Activated T-cell treated with anti-CD3 and anti-CD28 coated beads, Interleukin-2, amount 50 U/mL, for 1 hour (primary cell): ENCODE measurements at places on chromosomes 4 and X.

DNA sequence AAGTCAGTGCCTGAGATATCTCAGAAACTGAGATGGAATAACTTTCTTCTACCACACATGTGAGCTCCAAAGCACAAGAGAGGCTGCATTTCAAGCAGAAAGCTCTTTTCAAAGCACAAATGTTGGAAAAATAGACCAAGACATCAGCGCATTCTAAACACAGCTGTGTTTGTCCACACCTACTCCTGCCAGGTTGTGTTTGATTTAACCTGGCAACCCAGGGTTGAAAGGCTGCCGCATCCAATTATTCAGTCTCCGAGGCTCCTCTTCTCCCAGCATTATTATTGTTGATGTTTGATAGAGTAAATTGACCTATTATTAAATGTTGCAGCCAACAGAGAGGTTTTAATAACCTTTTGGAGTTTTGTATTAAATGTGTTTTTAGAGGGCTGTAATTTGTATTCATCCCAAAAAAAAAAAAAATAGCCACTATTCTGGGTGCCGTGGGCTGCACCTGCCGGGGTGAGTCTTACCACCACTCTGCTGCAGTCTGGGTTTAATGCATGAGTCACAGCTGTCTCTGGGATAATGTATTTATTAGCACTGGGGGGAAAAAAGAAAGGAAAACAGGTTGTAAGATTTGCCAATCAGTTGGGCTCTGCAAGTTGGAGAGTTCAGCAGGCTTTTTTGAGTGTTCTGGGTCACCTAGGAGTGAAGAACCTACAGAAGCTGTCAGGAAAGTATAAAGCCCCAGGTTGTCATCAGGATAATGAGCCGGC is 105.2 kb upstream of the NOCT start:
- DNase-seq, result no peak

DNA sequence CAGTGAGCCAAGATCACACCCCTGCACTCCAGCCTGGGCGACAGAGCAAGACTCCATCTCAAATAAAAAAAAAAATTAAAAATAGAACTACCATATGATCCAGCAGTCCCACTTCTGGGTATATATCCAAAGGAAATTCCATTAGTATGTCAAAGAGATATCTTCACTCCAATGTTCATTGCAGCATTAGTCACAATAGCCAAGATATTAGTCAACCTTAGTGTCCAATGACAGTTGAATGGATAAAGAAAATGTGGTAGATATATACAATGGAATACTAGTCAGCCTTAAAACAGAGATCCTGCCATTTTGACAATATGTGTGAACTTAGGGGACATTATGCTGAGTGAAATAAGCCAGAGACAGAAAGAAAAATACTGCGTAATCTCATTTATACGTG is 49.4 kb downstream of the C4orf46 start:
- DNase-seq, result no peak

DNA sequence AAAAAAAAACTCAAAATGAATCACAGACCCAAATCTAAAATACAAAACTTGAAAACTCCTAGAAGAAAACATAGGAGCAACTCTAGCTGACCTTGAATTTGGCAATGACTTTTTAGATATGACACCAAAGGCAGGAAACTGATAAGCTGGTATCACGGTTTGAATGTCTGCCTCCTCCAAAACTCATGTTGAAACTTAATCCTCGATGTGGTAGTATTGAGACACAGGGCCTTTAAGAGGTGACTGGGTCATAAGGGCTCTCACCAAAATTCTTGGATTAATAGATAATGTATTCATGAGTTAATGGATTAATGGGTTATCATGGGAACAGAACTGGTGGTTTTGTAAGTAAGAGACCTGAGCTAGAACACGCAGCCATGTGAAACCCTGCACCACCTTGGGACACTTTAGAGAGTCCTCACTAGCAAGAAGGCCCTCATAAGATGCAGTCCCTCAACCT is 40.5 kb downstream of the FRYL start:
- DNase-seq, result no peak

DNA sequence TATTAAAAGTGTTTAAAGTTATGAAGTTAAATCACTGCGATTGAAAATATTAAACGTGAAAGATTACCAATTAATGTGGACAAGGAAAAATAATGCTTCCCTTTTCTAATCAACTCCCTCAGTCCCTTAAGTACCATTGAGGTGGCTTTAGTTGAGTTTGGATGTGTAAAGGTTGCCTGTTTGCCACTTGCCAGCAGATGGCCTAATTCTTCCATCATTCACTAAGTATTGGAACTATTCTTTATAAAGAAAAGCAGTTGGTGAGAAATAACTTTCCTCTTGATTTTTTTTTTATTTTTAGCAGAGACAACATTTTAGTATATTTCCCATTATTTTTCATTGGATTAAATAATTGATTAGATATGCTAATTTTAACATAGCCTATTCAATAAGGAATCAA is 295.9 kb upstream of the TACR3 start:
- DNase-seq, result no peak

- DNase-seq, result no peak
These were observed 46.8 kb downstream of the SLIT2 start for GRCh38 chr4:20298455-20298854.

DNA sequence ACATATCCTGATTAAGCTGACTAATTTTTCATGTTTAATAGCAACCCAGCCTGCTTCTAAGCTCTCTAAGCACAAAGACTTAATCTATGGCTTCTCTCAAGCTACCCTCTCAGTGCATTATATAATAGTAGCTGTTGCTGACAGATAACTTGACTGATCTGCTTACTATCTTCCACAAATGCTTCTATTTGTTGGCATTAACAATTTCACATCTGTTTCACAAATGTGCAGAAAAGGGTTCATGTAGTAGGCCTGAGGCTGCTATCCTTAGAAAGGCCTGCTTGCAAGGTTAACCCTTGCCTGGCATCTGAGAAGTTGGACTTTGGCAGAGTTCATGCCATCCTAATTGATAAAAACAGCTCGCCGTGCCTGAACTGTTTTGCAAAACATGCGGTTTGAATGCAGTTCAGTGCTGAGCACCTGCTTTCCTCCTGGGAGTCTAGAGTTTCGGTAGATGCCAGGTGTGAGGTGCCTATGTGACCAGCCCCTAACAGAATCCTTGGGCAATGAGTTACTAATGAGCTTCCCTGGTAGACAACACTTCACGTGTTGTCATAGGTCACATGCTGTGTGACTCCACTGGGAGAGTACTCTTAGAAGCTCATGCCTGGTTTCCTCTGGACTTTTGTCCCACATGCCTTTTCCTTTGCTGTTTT is 68.4 kb downstream of the NSG1 start:
- DNase-seq, result no peak

- DNase-seq, result no peak
These were observed 154.6 kb upstream of the RPS6KA3 start for GRCh38 chrX:20421275-20421674.

DNA sequence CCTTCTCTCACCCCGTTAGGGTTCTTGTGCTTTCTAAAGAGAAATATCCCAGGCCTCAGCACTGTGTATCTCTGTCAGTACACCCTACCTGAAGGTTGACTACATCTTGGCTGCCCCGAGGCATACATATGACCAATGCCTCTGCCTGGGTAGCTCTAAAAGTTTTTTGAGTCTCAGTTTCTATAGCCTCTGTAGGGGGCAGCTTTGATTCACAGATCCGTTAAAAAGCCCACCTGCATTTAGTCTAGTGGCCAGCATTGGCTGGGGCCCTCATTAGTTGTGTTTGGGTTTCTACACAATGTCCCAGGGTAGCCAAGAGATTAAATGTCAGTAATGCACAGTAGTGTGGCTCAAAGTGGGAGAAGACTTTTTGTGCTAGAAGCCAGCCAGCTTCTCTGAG is 151.1 kb downstream of the CFAP299 start:
- no peak for DNase-seq

GRCh38 chr4:138298866-138299265 is 56.7 kb upstream of the SLC7A11 start:
- DNase-seq, result no peak

GRCh38 chr4:185099024-185099682 is 43.9 kb upstream of the SLC25A4 start:
- DNase-seq, result no peak

DNA sequence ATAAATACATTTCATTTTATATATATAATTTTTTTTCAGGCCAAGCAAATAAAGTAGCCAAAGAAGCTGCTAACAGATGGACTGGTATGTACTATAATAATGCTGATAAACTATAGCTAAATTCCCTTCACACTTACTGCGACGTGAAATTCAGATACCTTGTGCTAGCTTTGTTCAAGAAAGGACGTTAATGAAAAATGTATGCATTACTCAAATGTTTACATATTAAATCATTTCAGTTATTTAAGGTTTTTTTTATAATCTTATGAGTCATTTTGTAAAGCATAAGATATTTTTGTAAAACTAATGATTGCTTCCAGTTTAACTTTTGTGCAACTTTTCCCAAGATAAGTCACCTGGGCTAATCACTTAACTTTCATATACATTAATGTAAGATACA is 57.2 kb upstream of the TMEM131L start:
- DNase-seq, result no peak

- DNase-seq, result no peak
These were observed 328.5 kb upstream of the GALNTL6 start for GRCh38 chr4:171484681-171485080.

GRCh38 chr4:144666539-144667175 is 20.7 kb downstream of the HHIP start:
- DNase-seq, result no peak

GRCh38 chrX:43850629-43851028 is 31.6 kb downstream of the MAOB start:
- no peak for DNase-seq

DNA sequence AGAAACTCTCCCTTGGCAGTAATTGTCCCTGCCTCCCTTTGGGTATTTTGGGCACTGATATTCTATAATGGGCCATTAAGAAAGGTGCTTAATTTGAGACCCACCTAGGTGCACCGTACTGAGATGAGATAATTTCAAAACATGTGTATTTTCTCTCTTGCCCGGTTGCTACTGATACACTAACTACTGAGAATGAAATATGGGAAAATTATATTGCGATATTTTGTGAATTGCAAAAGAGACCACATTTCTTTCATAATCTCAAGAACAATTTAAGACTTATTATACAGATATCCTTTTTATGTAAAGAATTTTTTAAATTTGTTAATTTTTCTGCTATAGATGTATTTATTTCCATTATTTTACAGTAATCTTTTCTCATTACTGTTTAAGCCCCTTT is 284.9 kb downstream of the ADGRL3 start:
- DNase-seq, result no peak

- no peak for DNase-seq
These were observed 68.5 kb downstream of the NPNT start for GRCh38 chr4:105963461-105964400.

GRCh38 chr4:3813151-3814052 is 47.2 kb downstream of the ADRA2C start:
- no peak for DNase-seq

- DNase-seq, result no peak
These were observed 172.8 kb upstream of the APOOL start for GRCh38 chrX:84830836-84831235.

GRCh38 chr4:156656896-156657295 is 314.7 kb downstream of the PDGFC start:
- DNase-seq, result no peak

- no peak for DNase-seq
These were observed 1147.1 kb downstream of the STIM2 start for GRCh38 chr4:28007693-28008092.

GRCh38 chr4:124061413-124061812 is 651.1 kb downstream of the ANKRD50 start:
- no peak for DNase-seq

- DNase-seq, result no peak
These were observed 95.9 kb downstream of the RASL11B start for GRCh38 chr4:52957835-52958631.

GRCh38 chrX:30248854-30249253 is 1.9 kb downstream of the MAGEB1 start:
- DNase-seq, result no peak

GRCh38 chr4:4853371-4853823 is 6.1 kb upstream of the MSX1 start:
- DNase-seq, result no peak

- no peak for DNase-seq
These were observed 61.0 kb downstream of the ENOPH1 start for GRCh38 chr4:82491251-82491960.

GRCh38 chr4:168884251-168885124 is 125.6 kb downstream of the CBR4 start:
- DNase-seq, result no peak

DNA sequence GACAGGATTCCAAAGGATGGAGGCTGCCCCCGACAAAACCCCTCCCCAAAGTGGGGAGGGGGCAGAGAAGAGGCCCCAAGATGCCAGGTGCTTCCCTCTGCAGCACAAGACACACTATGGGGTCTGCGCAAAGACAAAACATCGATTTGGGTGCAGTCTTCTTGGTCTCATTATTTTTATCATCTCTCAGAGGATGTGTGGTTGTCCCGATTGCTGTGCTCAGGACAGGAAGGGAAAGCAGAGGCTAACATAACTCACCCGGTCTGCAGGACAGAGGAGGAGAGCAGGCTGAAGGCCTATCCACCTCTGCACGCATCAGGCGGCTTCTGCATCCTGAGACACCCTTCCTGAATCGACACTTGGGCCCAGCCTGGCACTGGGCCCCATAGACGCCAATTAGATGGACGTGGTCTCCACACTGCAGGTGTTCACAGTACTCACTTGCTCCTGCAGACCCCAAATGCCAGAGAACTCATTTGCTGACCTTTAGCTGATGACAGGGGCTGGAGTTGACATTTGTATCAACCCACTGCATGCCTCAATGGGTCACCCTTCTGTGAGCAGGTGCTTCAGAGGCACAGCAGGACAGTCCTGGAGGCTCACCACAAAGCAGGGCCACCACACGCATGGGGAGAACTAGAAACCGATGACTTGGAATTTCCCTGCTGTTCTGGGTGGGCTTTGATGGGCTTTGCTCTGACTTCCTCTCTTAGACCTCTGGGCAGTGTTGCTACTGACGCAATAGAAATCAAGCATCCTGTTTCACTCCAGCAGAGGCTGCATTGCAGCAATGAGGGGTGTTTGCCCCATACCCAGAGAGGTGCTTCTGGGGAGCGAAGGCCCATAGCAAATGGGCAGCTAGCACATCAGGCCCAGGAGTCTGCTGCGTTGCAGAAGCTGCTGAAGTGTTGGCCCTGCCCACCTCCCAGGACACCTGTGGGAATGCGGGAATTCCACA is 96.3 kb upstream of the ENPP6 start:
- no peak for DNase-seq

DNA sequence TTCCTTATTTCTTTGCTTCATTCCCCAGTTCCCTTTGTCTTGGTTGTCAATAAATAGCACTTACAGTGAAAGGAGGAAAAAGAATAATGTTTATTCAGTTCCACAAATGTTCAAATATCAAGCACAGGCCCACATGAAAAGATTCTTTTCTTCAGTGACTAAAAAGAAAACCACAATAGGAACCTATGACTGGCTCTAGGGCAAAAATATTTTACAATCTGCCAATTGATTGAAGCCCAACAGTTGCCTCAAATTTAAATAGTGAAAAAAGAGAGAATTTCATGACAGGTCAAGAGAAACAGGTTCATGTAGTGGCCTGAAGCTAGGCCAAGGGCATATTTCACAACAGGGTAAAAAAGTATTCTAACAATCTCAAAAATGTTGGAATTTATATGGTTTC is 553.8 kb downstream of the CENPC start:
- no peak for DNase-seq
